NCI-H460 (cell line): ENCODE measurements at places on chromosomes 4 and X.
A peak's percentile ranks its signal among the peaks of the same experiment; 100 is the strongest.

DNA sequence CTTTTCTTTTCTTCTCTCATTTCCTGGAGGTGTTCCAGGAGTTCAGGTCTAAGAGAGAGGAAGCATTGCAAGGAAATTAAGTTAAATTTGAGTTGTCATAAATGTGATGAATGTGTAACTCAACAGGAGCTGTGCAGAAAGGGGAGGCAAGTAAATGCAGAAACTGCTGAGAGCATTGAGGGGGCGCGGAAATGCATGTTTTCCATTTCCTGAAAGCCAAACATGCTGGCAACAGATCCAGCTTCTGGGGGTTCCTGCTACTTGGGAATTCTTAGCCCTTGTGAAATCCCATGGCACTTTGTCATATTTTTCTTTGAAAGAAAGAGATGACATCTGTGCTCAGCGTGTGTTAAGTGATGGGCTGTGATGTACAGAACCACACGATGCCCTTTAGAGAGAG lies 33.8 kb upstream of the NAP1L5 start:
- no peak for DNase-seq

DNA sequence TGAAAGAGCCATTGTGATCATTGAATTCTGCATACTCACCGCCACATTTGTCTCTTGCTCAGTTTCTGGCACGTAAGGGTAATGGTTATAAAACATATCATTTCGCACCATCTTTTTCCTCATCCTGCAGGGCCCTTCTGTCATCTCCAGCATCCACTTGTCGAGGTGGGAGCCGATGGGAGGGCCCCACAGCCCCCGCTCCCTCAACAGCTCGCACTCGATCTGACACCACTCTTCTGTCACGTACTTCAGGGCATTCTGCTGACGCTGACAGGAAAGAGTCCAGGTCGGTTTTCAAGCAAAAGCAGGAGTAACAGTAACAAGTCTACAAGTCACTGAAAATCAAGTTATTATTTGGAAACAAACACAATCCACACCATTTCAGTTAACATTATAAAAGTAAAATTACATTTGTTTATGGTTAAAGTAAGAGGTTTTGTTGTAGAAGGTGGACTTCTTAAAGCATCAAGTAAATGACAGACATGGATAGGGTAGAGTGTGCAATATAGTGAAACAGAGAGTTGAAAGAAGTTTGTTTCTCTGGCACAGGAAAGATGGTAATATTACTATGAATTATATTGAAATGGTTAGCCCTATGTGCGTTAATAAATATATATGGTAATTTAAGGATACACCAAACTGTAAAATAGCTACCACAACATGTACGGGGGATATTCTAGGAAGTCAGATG lies 150.6 kb downstream of the CDS1 start:
- no peak for DNase-seq

- peak; percentile 16 for DNase-seq
These were observed 290.7 kb upstream of the FAM241A start for GRCh38 chr4:111854494-111855087.

DNA sequence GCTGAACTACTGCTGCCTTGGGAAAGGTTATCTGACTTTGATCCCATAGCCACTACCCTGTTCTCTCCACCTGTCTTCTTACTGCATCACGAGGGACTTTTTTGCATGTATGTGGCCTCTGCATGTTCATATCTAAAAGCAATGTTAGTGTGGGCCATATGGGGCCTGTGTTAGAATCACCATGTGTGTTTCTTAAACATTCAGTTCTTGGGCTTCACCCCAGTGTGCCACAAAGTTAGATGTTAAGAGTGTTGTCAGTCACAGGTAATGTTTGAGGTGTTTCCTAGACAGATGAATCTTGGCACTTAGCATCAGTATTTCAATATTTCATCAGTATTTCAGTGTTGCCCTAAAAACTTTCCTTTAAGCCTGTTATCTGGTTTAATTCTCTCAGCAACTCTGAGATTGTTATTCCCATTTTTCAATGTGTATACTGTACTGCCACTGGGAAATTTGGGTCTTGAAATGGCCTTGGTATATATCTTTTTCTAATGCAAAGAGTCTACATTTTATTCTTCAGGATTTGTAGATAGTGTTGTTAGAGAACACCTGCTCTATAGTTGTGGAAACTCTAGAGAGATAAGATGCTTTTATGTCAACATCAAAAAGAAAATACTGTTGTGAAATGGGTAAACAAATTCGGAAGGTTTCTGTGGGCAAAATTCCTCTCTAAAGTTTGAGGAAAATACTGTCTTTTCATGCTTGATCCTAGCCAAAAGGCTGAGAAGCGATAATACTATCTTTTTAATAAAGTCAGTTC lies 259.7 kb downstream of the BMPR1B start:
- DNase-seq = no peak

DNA sequence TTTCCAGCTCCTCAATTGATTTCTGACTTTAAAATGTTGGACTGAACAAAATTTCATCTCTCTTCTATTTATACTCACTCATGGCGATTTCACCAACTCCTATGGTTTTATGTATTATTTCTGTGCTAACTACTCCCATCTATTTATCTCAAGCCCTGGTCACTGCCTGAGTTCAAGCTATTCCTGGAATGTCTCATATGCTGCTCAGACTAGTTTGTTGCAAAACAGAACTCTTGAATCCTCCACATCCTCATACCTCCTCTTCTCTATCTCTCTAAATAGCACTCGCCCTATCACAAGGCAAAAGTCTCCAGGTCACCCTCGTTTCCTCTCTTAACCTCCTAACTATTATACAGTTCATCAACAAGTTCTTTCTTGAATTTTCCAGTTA lies 19.0 kb upstream of the DDX60 start:
- no peak for DNase-seq

DNA sequence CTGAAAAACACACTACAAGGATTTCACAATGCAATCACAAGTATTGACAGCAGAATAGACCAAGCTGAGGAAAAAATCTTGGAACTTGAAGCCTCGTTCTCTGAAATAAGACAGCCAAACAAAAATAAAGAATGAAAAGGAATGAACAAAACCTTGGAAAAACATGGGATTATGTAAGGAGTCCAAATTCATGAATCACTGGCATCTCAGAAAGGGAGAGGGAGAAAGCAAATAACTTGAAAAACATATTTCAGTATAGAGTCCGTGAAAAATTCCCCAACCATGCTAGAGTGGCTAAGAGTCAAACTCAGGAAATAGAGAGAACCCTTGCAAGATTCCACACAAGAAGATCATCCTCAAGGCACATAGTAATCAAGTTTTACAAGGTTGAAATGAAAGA lies 178.5 kb upstream of the CTSO start:
- no peak for DNase-seq

DNA sequence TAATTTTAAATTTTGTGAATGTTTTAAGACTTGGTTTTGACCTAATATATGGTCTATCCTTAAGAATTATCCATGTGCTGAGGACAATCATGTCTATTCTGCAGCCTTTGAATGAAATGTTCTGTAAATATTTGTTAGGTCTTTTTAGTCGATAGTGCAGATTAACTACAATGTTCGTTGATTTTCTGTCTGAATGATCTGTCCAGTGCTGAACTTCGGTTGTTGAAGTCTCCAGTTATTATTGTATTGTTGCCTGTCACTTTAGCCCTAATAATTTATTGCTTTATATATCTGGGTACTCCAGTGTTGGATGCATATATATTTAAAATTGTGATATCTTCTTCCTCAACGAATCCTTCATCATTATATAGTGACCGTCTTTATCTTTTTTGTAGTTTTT lies 218.3 kb upstream of the ZC4H2 start:
- no peak for DNase-seq

DNA sequence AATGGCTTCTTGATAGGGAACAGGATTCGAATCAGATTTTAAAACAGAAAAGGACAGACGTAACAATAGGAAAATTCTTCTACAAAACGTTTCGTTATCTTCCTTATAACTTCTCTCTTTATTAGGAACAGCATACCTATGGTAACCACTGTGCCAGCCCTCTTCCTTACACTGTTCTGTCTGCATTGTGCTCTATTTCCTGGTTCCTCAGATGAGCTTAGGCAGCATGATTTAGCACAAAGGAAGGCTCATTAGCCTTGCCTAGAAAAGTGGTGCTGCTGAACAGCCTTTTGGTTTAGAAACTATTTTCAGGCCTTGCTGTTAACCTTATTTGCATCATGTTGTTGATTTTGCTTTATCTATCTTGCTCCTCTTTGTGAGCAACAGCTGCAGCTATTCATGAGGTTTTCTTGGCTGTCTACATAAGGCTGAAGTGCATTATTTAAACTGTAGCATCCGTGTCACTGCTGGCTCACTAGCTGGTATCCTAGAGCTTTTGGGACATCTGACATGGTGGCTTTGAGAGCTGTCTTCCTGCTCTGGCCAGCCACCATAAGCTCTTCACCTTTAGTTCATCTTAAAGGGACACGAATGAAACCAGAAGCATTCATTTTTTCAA lies 69.9 kb upstream of the NRK start:
- peak; percentile 13 for DNase-seq

GRCh38 chr4:155795991-155796390 lies 37.2 kb downstream of the GUCY1B1 start:
- DNase-seq = peak; percentile 8

GRCh38 chr4:114349543-114350175 lies 248.9 kb upstream of the UGT8 start:
- DNase-seq = no peak

DNA sequence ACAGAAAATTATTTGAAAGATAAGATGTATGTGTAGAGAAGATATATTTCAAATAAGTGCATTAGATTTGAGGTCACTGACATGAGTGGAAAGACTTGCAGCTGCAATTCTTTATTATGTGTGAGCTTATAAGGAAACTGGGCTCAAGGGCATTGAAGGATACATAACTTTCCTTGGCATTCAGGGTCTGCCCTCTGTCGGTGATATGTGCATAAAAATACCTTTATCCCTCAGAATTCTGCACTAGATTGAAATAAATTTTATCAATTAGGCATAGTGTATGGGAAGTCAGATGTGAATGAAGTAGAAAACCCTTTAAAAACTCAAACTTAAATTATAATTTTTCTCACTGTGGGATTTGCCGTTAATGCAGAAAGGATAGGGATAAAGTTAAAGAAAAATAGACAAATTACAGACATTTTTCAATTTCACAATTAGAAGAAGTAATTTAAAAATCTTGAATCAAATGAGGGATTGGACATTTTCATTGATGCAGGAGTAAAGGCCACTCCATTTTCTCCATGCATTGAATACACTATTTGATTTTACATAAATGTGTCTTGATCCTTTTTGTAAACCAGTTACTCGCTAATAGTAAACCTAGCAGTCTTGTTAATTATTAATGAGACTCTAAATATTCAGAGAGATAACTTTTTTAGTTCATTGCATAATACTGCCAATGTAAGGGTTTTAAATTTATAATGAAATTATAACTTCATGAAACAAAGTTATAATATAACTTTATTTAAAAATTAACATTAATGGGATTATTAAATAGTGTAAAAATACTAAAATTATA lies 21.0 kb upstream of the ETNPPL start:
- DNase-seq = no peak

DNA sequence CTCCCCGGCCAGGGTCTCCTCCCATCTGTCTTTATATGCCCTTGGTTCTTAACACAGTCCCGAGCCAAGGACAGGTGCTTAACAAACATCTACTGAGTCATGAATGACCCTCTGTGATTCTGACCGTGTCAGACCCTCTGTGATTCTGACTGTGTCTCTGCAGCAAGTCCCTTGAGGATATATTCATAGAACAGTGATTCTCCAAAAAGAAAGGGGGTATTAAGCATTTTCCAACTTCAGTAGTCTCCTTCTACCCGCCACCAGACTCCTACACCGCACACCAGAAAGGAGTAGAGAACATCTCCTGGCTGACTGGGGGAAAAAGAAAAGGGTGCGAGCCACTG lies 13.6 kb downstream of the ACSL1 start:
- no peak for DNase-seq

DNA sequence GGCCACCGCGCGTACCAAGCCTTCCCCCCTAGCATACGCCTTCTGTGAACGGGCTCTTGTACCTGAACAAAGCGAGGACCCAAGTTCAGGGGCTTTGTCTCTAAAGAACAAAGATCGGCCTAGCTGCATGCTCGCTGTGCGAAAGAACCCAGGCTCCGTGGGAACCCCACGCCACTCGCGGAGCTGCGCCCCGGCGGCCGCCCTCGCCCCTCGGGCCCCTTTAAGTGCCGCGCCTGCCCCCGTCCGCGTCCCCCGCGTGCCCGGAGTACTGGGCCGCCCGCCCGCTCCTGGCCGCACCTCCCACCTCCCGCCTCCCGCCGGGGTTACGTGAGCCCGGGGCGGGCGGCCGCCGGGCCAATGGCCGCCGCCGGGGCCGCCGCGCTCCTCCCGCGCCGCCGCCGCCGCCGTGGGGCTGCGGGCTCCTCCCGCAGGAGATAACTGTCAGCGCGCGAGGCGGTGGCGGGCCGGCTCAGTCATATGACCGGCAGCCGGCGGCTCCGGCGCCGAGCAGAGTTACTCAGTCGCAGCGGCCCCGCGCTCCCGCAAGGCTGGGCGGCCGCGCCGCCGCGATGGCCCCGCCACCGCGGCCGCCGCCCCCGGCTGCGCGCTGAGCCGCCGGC lies at the start of gene FNIP2:
Gene FNIP2 (plus strand): TSS at position 472 of the 620 bp plus-strand sequence. CDS start 187 bp downstream, outside the sequence.
- DNase-seq = peak; percentile 37

- DNase-seq = peak; percentile 31
These were observed 813 bp downstream of the DIAPH2 start for GRCh38 chrX:96685210-96686099.

DNA sequence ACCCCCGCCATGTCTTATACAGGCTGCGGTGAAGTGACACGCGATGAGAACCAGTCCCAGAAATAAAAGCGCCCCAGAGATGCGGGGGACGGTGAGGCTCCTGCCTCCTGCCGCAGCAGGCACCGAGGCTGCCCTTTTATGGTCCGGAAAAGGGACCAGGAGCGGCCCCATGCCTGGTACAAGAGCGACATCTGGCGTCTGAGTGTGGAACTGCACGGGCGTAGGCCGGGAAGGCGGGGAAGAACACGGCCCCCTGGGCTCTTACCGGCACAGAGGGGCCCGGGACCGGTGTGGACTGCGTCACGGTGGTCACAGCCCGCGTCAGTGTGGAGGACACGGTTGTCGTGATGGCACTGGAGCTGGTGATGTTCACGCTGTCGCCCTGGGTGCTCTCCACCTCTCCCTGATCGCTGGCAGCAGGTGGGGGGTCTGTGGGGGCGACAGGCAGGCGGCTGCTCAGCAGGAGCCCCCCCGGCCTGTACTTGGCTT lies 8.9 kb upstream of the RENBP start:
- peak; percentile 61 for DNase-seq

- DNase-seq = no peak
These were observed 11.0 kb downstream of the BCOR start for GRCh38 chrX:40086569-40087335.

DNA sequence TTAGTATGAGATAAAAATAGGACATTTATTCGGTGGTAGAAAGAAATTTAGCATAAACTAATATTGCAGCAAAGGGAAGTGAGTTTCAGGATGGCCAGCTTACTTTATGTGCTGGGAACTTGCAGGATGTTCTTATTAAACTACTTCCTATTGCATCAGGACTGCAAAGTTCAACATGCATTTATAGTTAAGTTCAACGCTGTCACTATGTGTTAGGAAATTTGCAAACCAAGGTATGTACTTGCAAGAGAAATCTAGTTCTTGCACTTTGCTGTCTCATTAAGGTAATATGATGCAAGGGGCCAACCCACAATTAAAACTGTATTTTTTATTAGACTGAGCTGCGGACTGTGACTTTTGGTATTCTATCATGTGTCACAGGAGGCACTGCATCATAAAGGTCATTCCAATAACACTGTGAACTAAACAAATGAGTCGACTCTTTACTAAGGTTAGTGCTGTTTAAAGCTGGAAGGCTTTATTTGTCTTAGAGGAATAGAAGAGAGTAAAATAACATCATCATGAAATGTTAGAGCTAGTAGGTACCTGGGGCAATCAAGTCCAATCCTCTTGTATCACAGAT lies 1525.7 kb upstream of the TENM3 start:
- DNase-seq = no peak
